ENCODE measurements at places on chromosomes 16 and 17.

DNA sequence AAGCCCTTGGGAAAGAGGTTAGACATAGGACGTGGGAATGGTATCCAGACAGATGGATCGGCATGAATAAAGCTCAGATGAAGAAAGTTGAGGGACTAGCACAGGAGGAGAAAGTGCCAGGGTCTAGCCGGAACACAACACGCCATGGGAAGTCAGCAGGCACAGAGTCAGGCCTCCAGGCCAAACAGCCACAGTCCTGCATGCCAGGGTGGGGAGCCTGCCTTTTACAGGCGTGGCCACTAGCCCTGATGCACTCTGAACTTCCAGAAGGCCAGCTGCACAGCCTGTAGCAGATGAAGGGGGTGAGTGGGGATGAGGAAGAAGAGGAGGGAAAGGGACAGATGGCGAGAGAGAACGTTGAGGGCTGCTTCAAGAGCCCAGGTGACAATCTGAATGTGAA lies 5.2 kb downstream of the B9D1 start:
- DNase-seq: no peak

DNA sequence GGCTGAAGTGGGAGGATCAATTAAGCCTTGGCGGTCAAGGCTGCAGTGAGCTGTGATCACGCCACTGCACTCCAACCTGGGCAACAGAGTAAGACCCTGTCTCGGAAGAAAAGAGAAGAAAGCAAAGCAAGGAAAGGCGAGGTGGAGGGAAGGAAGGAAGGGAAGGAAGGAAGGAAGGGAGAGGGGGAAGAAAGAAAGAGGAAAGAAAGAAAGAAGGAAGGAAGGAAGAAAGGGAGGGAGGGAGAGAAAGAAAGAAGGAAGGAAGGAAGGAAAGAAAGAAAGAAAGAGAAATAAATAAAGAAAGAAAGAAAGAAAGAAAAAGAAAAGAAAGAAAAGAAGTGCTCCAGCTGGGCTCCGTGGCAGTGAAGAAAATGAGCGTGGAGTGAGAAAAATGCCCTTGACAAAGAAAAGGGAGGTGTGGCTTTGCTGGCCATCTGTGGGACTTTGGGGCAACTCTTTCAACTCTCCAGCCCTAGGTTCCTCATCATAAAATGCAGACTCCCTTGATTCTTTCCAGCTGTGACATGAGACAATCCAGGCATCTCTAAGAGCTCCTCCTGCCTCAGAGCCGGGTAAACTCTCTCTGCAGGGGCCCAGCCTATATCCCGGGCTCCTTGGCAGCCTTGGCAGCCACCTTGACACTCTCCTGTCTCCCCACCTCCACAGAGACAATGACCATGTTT lies 2.4 kb downstream of the GSDMA start:
- no peak for DNase-seq

- DNase-seq: no peak
Measured at GRCh38 chr17:29918922-29919856, 10.8 kb downstream of the SSH2 start.

- DNase-seq: no peak
Measured at GRCh38 chr17:50866950-50867362, 802 bp upstream of the TOB1 start.

DNA sequence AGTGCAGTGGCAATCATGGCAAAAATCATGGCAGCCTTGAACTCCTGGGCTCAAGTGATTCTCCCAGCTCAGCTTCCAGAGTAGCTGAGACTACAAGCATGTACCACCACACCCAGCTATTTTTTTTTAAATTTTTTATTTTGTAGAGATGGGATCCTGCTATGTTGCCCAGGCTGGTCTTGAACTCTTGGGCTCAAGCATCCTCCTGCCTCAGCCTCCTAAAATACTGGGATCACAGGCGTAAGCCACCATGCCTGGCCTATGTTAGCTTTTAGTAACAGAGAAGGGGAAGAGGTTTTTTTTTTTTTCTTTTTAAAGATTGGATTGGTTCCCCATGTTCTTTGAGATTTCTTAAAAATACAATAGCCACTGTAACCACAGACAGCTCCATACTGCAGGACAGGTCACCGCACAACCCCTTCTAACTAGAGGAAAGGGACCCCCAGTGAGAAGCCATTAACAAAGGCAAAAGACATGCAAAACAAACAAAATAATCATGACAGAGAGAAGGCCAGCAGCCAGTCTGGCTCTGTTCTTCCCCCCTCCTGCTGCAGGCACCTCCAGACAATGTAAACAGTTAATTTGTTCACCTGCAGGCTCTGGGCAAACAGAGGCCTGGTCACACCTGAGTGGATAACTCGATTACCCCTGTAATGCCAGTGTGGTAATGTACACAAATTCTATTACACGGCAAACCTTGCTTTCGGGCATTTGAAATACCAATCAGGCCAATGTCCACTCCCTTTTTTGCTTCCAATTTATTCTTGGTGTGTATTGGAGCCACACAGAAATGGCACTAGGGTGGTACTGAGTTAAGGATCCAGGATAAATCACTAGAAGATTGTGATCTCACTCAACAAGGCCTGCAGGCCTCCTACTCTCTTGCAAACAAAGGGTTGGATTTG lies 52.9 kb downstream of the SNX11 start:
- no peak for DNase-seq

- no peak for DNase-seq
Measured at GRCh38 chr17:73292031-73292531, 19.7 kb downstream of the CDC42EP4 start.

DNA sequence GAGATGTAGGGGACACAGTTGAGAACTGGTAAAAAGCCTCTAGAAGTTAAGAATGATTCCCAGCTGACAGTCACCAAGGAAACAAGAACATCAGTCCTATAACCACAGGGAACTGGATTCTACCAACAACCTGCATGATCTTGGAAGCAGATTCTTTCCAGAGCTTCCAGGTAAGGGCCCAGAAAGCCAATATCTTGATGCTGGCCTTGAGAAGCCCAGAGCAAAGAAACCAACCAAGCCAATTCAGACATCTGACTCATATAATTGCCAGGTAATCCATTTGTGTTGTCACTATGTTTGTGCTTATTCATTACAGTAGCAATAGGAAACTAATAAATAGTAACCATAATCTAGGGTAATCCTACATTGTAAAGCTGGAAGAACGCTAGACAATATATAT lies 81.6 kb downstream of the CACNG1 start:
- DNase-seq: no peak

- peak; percentile 5 for DNase-seq
Measured at GRCh38 chr17:17570140-17570797, 21.2 kb downstream of the PEMT start.

GRCh38 chr17:2710071-2710802 lies 1.3 kb downstream of the CLUH start:
- no peak for DNase-seq

- no peak for DNase-seq
Measured at GRCh38 chr17:71331754-71332325, 789.0 kb upstream of the SOX9 start.

- no peak for DNase-seq
Measured at GRCh38 chr16:69179328-69180010, 7.5 kb upstream of the SNTB2 start.

- no peak for DNase-seq
Measured at GRCh38 chr16:14420721-14421488, 209.2 kb downstream of the PARN start.

- no peak for DNase-seq
Measured at GRCh38 chr17:16262201-16262600, 45.2 kb downstream of the PIGL start.

DNA sequence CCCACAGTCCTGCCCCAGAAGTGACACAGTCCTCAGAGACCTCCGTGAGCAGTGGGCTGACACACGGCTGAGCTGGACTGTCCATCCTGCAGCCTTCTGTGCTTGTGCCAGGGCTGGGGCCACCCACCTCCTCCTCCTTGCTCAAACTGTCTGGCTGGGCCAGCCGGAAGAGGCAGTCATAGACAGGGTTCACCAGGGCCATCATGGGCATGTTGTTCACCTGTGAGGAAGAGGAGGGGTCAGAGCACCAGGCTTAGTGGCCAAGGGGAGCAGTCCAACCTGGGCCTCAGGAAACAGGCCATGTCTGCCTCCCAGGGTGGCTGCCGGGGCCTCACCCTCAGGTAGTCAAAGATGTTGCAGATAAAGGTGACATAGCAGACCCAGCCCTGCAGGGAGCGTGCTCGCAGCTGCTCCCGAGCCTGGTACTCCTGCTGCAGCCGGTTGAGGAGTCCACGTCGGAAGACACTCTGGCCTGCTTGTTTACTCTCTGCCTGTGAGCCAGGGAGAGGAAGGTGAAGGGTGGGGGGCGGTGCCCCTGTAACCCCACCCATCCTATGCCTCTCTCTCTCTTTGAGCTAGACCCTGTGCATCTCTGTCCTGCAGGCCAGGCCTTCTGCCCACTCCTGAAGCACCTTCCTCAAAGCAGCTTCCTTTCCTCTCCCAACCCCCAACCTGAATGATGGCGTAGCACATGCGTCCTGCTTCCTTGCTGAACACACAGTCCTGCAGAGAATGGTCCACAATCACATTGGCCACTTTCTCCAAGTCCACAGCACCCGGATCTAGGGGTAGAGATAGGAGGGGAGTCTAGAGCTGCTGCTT lies 3.4 kb downstream of the MIF4GD start:
- DNase-seq: no peak

DNA sequence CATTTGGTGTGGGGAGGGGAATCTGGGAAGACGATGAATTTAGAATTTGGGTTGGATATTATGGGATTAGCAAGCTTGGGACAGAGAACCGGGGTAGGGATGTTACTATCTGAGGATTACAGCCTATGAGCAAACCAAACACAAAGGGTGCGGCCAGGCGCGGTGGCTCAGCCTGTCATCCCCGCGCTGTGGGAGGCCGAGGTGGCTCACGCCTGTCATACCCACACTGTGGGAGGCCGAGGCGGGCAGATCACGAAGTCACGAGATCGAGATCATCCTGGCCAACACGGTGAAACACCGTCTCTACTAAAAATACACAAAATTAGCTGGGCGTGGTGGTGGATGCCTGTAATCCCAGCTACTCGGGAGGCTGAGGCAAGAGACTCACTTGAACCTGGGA lies 60.9 kb downstream of the VPS53 start:
- no peak for DNase-seq

DNA sequence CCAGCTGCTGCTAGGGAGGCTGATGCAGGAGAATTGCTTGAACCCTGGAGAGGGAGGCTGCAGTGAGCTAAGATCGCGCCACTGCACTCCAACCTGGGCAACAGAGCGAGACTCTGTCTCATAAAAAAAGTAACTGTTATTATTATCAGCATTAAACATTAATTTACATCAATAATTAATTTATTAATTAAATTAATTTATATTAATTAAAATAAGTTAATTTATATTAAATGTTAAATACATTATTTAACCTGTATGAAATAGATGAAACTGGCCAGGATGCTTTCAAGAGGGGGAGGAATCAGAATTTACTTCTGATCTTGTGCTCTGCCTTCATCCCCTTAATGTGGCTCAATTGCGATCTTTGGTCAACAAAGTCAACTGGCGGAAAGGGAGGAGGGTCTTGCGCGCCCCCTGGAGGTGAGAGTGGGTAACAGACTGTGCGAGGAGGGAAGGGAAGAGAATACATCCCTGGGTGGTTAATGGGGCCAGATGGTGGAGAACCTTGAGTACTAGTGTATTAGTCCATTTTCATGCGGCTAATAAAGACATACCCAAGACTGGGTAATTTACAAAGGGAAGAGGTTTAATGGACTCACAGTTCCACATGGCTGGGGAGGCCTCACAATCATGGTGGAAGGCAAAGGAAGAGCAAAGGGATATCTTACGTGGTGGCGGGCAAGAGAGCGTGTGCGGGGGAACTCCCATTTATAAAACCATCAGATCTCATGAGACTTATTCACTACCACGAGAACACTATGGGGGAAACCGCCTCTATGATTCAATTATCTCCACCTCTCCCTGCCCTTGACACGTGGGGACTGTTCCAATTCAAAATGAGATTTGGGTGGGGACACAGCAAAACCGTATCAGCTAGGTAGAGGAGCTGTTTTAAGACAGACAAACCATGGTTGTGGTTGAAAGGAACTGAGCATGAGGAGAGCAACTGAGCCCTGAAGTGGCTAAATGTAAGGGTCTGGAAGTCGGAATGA lies 15.7 kb upstream of the CPPED1 start:
- no peak for DNase-seq

- no peak for DNase-seq
Measured at GRCh38 chr17:31328160-31328535, 6.7 kb upstream of the EVI2A start.

GRCh38 chr17:73650617-73651200 lies 6.5 kb upstream of the SDK2 start:
- no peak for DNase-seq

GRCh38 chr17:71071837-71072236 lies 902.5 kb downstream of the KCNJ2 start:
- DNase-seq: peak; percentile 58

- no peak for DNase-seq
Measured at GRCh38 chr17:40538019-40538935, 27.0 kb downstream of the CCR7 start.

GRCh38 chr17:72342627-72343527 lies 222.1 kb downstream of the SOX9 start:
- no peak for DNase-seq

DNA sequence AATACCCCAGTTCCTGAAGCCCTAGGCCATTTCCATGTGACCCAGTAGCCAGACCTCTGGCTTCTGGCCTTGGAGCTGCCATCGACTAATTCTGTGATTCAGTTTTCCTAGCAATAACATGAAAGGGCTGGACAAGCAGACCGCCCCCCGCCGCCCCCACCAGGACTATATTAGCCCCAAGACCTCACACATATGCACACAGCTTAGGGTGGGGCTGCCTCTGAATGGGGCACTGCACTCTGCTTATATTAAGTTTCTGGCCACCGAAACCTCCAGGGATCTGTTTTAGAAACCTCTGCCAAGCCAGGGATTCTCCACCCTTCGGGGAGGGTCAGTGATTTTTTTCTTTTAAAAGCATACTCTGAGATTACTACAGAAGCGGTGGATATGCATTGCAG lies 2.3 kb downstream of the RAB11FIP4 start:
- no peak for DNase-seq

GRCh38 chr16:11250091-11250785 lies 5.8 kb downstream of the SOCS1 start:
- no peak for DNase-seq

- DNase-seq: no peak
Measured at GRCh38 chr16:2038382-2039231, 9.0 kb downstream of the NTHL1 start.

DNA sequence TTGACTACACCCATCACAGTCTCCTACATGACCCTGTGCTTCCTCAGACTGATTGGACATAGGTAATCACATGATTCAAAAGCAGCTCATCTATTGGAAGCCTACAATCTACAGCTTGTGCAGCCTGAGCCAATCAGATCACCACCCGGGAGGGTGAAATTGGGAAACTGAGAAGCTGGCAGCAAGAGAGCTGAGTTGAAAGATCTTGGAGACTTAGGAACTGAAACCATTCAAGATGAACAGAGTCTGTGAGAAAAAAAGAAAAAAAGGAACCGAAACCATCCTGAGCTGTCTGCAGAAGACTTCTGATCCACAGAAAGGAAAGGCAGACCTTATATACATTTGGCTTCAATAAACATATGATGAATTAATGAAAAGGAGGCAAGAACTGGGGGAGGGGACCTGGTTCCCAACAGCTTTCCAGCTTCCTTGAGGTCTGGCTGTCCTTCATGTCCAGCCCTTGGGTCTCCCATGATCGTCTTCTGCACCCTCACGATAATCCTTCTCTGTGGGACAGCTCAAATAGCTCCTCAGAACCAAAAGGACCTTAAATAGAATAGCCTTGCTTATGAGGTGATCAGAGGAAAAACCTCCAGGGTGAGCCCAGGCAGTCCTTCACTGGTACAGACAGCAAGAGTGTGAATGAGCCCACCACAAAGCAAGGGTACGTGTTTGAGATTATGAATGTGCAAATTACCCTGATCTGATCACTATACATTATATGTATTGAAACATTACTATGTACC lies 32.6 kb downstream of the PLXDC1 start:
- no peak for DNase-seq

GRCh38 chr17:18176176-18176575 lies 7.5 kb upstream of the ALKBH5 start:
- DNase-seq: no peak
